ENCODE measurements at places on chromosomes 5 and 9. TPM values are rescaled to one million over a fixed set of nuclear protein-coding genes. Genes with fewer than 3 reads are reported as not detected.

DNA sequence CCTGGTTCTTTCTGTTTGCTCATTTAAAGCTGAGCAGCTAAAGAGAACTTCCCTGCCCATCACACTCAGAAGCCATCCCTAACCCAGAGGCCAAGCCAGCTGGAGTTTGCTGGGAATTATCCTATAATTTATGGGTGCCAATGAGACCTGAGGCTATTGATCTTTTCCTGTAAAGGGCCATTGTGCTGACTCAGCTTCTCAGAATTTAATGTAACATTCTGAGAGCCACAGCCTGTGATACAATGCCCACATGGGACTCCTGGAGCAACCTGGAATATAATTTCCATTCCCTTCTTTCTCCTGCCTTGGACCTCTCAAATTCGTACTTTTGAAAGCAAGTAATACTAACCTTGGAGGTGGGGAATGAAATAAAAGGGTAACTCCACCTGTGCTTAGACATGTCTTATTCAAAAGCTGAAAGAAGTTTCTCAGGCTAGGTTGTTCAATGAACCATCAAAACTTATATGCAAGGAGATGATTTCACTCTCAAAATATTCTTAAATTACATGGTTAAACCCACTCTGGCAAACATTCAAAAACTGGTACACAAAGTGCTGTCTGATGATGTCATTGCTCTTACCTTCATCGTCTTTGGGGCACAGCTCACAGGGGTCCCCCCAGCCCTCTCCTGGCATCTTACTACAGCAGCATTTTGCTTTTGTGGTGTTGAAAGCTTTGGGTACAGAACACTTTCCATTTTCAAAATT lies 206.7 kb downstream of the SLC12A2 start:
- H3K4me1 ChIP-seq, result no peaks in the 10 kb centered on the region
- no peak overlapping the region for H3K27ac ChIP-seq
- H3K27me3 ChIP-seq, result no peaks in the 10 kb centered on the region

Gene IFNB1
- not detected for total RNA-seq

- H3K27ac ChIP-seq, result peak overlapping the region; percentile 74
- H3K4me3 ChIP-seq, result peak overlapping the region; percentile 74
- no peaks in the 10 kb centered on the region for H3K36me3 ChIP-seq
Measured at GRCh38 chr5:172187118-172188032, 649 bp downstream of the STK10 start.

- no peak overlapping the region for H3K4me3 ChIP-seq
- peak overlapping the region; percentile 23 for H3K27ac ChIP-seq
- H3K36me3 ChIP-seq, result no peaks in the 10 kb centered on the region
Measured at GRCh38 chr9:26131886-26132285, 453.6 kb upstream of the TUSC1 start.

GRCh38 chr5:155394727-155395126 lies 381.2 kb downstream of the KIF4B start:
- H3K36me3 ChIP-seq, result no peaks in the 10 kb centered on the region
- H3K27ac ChIP-seq, result no peak overlapping the region
- no peak overlapping the region for H3K4me3 ChIP-seq
- no peak for DNase-seq
- H3K4me1 ChIP-seq, result no peaks in the 10 kb centered on the region

Gene PRDM9
- not detected for total RNA-seq

DNA sequence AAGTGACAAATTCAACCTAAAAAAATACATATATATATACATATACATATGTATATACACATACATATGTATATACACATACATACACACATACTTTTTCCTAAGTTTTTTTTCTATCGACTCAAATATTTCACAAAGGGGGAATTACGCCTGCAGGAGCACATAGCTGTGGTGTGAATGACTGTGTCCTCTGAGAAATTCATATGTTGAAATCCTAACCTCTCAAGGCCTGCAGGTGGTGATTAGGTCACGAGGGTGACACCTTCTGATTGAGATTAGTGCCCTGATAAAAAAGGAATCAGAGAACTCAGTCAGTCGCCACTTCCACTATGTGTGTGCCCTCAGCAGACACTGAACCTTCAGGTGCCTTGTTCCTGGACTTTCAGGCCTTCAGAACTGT lies 248.7 kb downstream of the SEMA5A start:
- DNase-seq, result no peak
- no peaks in the 10 kb centered on the region for H3K27me3 ChIP-seq
- no peaks in the 10 kb centered on the region for H3K36me3 ChIP-seq
- H3K27ac ChIP-seq, result no peak overlapping the region
- no peak overlapping the region for H3K4me3 ChIP-seq

Gene GOLGA1
- total RNA-seq, result 19.9 TPM

Gene PTGDS
- not detected for total RNA-seq

Gene SPATA9
- not detected for total RNA-seq

GRCh38 chr9:16960084-16960483 lies 89.6 kb upstream of the BNC2 start:
- no peaks in the 10 kb centered on the region for H3K27me3 ChIP-seq
- H3K4me1 ChIP-seq, result no peaks in the 10 kb centered on the region
- DNase-seq, result no peak
- H3K4me3 ChIP-seq, result no peak overlapping the region

GRCh38 chr9:125462861-125463291 lies 201.2 kb downstream of the GAPVD1 start:
- no peaks in the 10 kb centered on the region for H3K36me3 ChIP-seq
- peak; percentile 16 for DNase-seq
- H3K27ac ChIP-seq, result no peak overlapping the region
- peaks cover 8% of the 10 kb centered on the region for H3K4me1 ChIP-seq
- H3K4me3 ChIP-seq, result no peak overlapping the region
- H3K27me3 ChIP-seq, result no peaks in the 10 kb centered on the region

Gene LNPEP
- total RNA-seq, result 23.5 TPM

- H3K27me3 ChIP-seq, result no peaks in the 10 kb centered on the region
- DNase-seq, result no peak
- H3K27ac ChIP-seq, result no peak overlapping the region
- H3K4me3 ChIP-seq, result no peak overlapping the region
- peaks cover 7% of the 10 kb centered on the region for H3K4me1 ChIP-seq
Measured at GRCh38 chr9:126986506-126986951, 71.9 kb downstream of the RALGPS1 start.

DNA sequence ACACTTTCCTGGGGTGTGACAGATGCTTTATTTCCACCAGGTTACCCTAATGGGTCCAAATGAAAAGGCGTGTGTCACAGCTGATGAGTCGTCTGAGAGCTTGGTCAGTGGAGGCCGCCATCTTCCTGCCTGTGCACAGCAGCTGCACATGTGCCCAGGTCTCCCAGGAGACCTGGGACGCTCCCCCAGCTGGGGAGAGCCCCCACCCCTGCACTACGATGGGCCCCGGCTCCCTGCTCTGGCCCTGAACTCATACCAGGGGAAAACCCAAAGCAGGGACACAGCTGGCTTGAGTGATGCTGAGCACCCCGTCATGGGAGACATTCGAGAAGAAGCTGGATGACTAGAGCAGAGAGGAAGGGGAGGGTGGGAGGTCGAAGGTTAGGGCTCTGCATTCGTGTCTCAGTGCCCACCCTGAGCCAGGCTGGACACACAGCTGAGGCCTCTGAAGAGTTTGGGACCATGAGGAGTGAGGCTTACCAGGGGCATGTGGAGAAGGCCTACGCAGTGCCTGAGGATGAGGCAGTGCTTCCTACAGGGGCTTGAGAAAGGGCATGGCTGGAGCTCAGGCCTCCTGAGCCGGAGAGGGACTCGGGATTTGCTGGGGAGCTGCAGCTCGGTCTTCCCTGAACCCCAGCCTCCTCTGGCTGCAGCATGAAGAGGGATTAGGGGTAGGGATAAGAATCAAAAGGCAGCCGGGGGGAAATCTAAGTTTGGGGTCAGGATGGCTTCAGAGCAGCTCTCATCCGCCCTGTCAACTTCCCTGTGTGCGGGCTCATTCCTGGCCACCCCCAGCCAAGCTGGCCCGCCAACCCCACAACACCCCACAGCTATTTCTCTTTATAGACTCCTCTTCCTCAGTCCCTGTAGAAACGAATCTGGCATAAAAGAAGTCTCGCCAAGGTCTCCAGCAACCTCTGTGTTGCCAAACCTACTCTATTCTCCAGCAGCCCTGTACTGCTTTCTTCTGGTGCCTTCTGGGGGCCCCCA lies 42.2 kb upstream of the RNU6ATAC start:
- no peak overlapping the region for H3K4me3 ChIP-seq
- H3K36me3 ChIP-seq, result no peaks in the 10 kb centered on the region
- peaks cover 8% of the 10 kb centered on the region for H3K4me1 ChIP-seq
- no peak for DNase-seq
- H3K27ac ChIP-seq, result no peak overlapping the region

Gene F2RL2
- total RNA-seq, result 10.2 TPM

- H3K4me3 ChIP-seq, result no peak overlapping the region
- no peak for DNase-seq
- H3K4me1 ChIP-seq, result no peaks in the 10 kb centered on the region
- no peak overlapping the region for H3K27ac ChIP-seq
- no peaks in the 10 kb centered on the region for H3K36me3 ChIP-seq
- no peaks in the 10 kb centered on the region for H3K27me3 ChIP-seq
Measured at GRCh38 chr5:10021248-10021647, 228.4 kb downstream of the ATPSCKMT start.

DNA sequence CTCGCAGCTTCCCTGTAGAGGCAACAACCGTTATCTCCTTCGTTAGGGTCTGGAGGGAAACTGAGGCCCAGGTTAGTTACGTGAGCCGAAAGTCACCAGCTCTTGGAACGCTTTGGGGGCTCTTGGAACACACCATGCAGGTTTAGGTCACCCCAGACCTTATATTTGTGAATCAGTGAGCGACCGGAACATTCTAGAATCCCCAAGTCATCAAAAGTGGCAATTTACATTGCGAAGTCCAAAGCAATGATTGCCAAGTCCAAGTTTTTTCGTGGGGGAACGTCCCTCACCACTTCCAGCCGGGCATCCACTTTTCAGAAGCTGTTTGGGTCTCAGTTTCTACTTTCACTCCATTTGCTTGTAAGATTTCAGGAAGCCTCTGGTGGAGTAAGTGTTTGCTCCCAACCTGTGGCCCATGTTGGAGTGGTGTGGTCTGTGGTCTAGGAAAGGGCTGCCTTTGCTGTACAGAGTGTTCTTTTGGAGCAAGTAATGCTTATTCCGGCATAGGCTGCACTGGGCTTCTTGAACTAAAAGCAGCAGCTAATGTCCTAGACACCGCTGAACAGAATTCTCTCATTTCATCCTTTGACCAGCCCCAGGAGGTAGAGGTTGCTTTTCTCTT lies 32.8 kb upstream of the SPRY4 start:
- no peaks in the 10 kb centered on the region for H3K36me3 ChIP-seq
- peak overlapping the region; percentile 74 for H3K27ac ChIP-seq
- peaks cover 35% of the 10 kb centered on the region for H3K4me1 ChIP-seq
- H3K4me3 ChIP-seq, result no peak overlapping the region
- no peaks in the 10 kb centered on the region for H3K27me3 ChIP-seq

DNA sequence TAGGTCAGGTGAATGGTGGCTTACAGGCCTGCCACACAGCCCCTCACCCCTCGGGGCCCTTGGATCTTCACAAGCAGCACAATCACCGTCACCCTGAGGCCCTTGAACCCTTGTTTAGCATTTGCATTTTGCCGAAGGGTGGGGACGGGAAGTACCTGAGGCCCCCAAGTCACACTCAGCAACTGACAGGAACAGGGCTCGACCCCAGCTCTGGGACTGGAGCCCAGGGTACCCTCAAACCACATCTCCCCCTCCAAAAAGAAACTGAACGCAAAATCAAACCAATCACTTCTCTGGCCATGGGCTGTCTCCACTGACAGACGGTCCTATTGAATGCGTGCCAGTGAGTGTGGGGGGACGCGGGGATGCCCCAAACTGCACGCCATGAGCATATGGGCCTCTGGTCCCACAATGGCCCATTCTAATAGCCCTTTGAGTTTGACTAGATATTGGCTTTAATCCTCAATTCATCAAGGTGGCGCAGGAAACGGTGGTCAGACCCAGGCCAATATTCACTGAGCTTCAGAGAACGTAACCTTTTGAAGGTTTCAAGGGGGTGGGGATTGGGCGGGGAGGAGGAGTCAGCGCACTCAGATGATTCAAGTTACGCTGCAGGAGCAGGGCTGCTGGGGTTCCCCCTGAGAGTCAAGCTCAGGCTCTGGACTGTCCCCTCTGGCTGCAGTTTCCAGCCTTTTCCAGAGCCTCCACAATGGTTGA lies 176.0 kb downstream of the DAB2IP start:
- no peak overlapping the region for H3K27ac ChIP-seq
- H3K36me3 ChIP-seq, result no peaks in the 10 kb centered on the region
- no peak for DNase-seq
- H3K27me3 ChIP-seq, result no peaks in the 10 kb centered on the region
- H3K4me1 ChIP-seq, result no peaks in the 10 kb centered on the region

Gene SNCAIP
- 35.9 TPM for total RNA-seq

DNA sequence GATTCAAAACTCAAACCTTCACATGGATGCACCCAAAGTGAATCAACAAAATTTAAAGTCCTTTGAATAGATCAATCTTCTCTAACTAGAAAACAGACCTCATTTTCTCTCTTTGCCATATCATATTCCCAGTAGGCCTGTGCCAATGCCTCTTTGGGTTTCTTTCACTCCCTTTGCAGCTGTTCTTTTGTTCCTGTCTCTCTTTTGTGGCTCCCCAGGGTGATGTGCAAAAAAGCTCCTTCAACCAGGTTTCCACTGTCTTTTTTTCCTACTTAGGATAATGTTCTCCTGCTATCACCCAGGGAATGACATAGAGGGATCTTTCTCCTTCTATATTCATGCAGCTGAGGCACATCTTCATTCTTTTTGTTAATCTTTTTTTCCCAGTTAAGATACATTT lies 54.6 kb downstream of the MARCHF3 start:
- H3K36me3 ChIP-seq, result no peaks in the 10 kb centered on the region
- peaks cover 20% of the 10 kb centered on the region for H3K4me1 ChIP-seq
- DNase-seq, result no peak
- H3K27ac ChIP-seq, result no peak overlapping the region
- no peak overlapping the region for H3K4me3 ChIP-seq
- no peaks in the 10 kb centered on the region for H3K27me3 ChIP-seq

DNA sequence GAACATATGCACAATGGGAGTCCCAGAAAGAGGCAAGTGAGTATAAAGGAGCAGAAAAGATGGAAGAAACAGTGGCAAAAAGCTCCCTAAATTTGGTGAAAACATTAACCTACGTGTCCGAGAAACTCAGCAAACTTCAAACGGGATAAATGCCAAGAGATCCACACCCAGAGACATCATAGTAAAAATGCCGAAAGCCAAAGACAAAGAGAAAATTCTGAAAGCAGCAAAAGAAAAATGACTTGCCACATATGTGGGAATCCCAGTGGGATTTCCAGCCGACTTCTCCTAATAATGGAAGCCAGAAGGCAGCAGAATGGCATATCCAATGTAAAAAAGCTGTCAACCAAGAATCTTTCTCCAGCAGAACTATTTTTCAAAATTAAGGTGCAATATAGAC lies 101.2 kb downstream of the ADAMTS2 start:
- H3K27me3 ChIP-seq, result no peaks in the 10 kb centered on the region
- no peak for DNase-seq
- no peak overlapping the region for H3K4me3 ChIP-seq
- H3K36me3 ChIP-seq, result no peaks in the 10 kb centered on the region
- H3K4me1 ChIP-seq, result no peaks in the 10 kb centered on the region

DNA sequence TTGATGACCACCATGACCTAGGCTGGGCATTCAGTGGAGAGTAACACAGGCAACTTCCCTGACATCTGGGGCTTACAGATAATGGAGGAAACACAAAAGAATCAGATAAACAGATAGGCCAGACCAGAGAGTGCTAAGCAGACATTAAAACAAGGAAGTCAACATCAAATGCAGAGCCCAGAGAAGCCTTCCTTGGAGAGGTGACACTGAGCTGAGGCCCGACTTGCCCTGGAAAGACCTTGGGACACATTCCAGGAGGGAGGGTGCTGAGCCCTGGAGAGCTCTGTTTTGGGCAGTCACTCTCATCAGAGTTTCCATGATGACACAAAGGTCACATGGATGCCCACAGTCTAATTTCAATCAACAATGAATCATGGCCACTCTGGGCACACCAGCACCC lies 31.9 kb upstream of the C5orf58 start:
- no peaks in the 10 kb centered on the region for H3K4me1 ChIP-seq
- no peaks in the 10 kb centered on the region for H3K36me3 ChIP-seq
- no peak overlapping the region for H3K27ac ChIP-seq
- DNase-seq, result no peak
- H3K27me3 ChIP-seq, result peaks cover 12% of the 10 kb centered on the region
